ENCODE measurements at places on chromosomes 6 and 20. TPM values are rescaled to one million over a fixed set of nuclear protein-coding genes. Genes with fewer than 3 reads are reported as not detected.

The TNNC2 gene
- polyA plus RNA-seq, result 4.3 TPM

The COL9A1 gene
- 0.17 TPM for polyA plus RNA-seq

The PACRG gene
- 1.3 TPM for polyA plus RNA-seq

DNA sequence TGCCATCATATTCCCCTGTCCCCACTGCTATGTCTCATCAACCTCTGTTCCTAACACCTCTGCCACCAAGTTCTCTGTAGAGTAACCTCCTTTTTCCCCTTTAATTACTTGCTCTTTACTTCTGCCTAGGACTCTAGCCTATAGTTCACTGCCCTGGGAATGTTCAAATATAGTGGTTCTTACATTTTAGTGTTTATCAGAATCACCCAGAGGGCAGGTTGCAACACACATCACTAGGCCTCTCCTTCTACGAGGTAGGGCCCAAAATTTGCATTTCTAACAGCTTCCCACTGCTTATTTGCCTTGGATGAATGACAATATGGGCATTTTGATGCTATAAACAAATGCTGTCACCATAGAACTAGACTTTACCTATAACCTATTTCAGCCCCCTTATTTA lies 23.1 kb upstream of the C6orf141 start:
- peaks cover 3% of the 10 kb centered on the region for H3K4me1 ChIP-seq
- no peaks in the 10 kb centered on the region for H3K36me3 ChIP-seq
- no peak overlapping the region for H3K27ac ChIP-seq
- no peak for DNase-seq

DNA sequence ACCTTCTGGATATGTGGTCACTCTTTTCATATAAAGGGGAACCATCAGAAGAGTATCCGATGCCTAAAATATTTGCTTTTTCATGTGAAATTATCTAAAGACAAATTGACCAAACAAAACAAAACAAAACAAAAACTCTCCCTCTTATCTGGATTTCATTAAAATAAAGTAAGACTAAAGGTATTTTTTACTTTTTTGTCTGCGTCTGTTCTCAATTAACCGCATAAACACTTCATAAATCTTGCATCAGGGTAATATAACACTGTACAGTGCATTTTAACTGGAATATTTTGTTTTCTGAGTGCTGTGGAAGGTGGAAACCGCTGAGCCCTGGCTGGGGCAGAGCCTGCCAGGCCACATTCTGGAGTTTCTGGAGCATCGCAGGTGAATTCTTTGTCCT lies 234.1 kb upstream of the ZFP64 start:
- H3K36me3 ChIP-seq, result no peaks in the 10 kb centered on the region
- no peak overlapping the region for H3K27ac ChIP-seq
- no peak overlapping the region for H3K4me3 ChIP-seq
- no peaks in the 10 kb centered on the region for H3K27me3 ChIP-seq
- peaks cover 3% of the 10 kb centered on the region for H3K4me1 ChIP-seq
- DNase-seq, result no peak

GRCh38 chr6:10393544-10394225 lies 21.2 kb downstream of the TFAP2A start:
- peaks cover 90% of the 10 kb centered on the region for H3K27me3 ChIP-seq
- no peak overlapping the region for H3K4me3 ChIP-seq
- H3K4me1 ChIP-seq, result no peaks in the 10 kb centered on the region
- H3K27ac ChIP-seq, result no peak overlapping the region

GRCh38 chr20:60233018-60233630 lies 274.9 kb downstream of the CDH26 start:
- H3K4me1 ChIP-seq, result no peaks in the 10 kb centered on the region
- no peaks in the 10 kb centered on the region for H3K27me3 ChIP-seq
- no peak overlapping the region for H3K27ac ChIP-seq

DNA sequence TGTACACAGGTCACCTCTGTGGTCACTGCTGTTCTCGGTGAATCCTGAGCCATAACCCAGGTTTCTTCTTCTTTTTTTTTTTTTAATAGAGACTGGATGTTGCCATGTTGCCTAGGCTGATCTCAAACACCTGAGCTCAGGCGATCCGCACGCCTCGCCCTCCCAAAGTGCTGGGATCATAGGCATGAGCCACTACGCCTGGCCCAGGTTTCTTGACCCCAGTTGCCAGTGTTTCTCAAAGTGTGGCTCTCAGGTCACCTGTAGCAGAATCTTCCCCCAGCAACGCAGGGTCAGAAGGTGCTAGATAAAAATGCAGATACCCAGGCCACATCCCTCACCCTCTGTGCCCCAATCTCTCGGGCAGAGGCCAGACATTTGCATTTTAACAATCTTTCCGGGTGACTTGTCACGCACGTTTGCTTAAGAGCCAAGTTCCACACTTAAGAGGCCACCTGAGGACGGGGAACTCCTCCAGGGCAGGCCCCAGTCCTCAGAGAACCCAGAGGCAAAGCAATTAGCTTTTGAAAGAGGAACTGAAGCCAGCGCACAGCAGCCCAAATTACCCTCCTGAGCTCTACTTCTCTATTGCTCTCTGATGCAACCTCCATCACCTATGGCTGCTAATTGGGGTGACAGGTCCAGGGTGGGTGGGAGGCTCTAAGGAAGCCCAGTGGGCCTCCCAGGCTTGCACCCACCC lies 81.8 kb downstream of the NFATC2 start:
- no peaks in the 10 kb centered on the region for H3K27me3 ChIP-seq
- H3K4me3 ChIP-seq, result no peak overlapping the region
- H3K4me1 ChIP-seq, result peaks cover 26% of the 10 kb centered on the region
- no peak overlapping the region for H3K27ac ChIP-seq
- DNase-seq, result no peak

GRCh38 chr6:19789100-19789803 lies 47.9 kb upstream of the ID4 start:
- no peaks in the 10 kb centered on the region for H3K4me1 ChIP-seq
- H3K4me3 ChIP-seq, result no peak overlapping the region
- H3K36me3 ChIP-seq, result no peaks in the 10 kb centered on the region
- DNase-seq, result no peak
- peaks cover 4% of the 10 kb centered on the region for H3K27me3 ChIP-seq

- H3K36me3 ChIP-seq, result no peaks in the 10 kb centered on the region
- no peak overlapping the region for H3K4me3 ChIP-seq
- H3K27ac ChIP-seq, result no peak overlapping the region
- no peaks in the 10 kb centered on the region for H3K27me3 ChIP-seq
Measured at GRCh38 chr6:125867483-125867942, 76.8 kb downstream of the NCOA7 start.

- no peak for DNase-seq
- no peaks in the 10 kb centered on the region for H3K27me3 ChIP-seq
- no peak overlapping the region for H3K4me3 ChIP-seq
- H3K36me3 ChIP-seq, result no peaks in the 10 kb centered on the region
- H3K4me1 ChIP-seq, result no peaks in the 10 kb centered on the region
Measured at GRCh38 chr6:53813801-53814200, 19.0 kb downstream of the LRRC1 start.

DNA sequence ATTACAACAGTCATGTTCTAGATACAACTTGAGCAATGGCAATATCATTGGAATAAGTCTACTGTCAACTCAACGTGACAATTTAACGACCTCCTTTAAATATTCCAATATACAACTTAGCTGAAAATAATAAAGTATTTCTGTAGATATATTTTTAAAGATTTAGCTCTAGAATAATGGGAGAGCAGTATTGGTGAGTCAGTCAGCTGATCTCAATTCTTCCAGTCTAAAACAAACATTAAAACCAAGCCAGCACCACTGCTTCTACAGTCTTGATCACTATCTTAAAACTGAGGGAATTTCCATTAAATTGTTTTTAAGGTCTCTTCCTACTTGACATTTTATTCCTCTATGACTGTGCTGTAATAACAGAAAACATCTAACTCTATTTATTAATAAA lies 38.2 kb downstream of the NOL7 start:
- no peaks in the 10 kb centered on the region for H3K27me3 ChIP-seq
- H3K4me3 ChIP-seq, result no peak overlapping the region
- H3K27ac ChIP-seq, result no peak overlapping the region
- H3K4me1 ChIP-seq, result no peaks in the 10 kb centered on the region

DNA sequence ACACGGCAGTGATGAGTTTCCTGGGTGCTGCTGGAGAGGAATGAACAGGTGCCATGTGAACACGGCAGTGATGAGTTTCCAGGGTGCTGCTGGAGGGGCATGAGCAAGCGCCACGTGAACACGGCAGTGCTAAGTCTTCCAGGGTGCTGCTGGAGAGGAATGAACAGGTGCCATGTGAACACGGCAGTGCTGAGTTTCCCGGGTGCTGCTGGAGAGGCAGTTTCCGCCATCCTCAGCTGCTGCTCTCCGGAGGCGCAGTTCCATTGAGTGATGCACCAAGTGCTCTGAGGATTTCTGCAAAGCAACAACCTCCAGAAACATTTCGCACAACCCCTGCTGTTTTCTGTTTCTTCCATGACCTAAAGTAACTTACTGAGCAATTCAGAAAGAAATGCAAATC lies 155.4 kb downstream of the SMOC2 start:
- no peaks in the 10 kb centered on the region for H3K4me1 ChIP-seq
- H3K36me3 ChIP-seq, result no peaks in the 10 kb centered on the region
- no peak overlapping the region for H3K27ac ChIP-seq

- H3K36me3 ChIP-seq, result no peaks in the 10 kb centered on the region
- no peak overlapping the region for H3K27ac ChIP-seq
- no peaks in the 10 kb centered on the region for H3K27me3 ChIP-seq
- no peaks in the 10 kb centered on the region for H3K4me1 ChIP-seq
- DNase-seq, result no peak
Measured at GRCh38 chr6:10369896-10370295, 45.0 kb downstream of the TFAP2A start.

DNA sequence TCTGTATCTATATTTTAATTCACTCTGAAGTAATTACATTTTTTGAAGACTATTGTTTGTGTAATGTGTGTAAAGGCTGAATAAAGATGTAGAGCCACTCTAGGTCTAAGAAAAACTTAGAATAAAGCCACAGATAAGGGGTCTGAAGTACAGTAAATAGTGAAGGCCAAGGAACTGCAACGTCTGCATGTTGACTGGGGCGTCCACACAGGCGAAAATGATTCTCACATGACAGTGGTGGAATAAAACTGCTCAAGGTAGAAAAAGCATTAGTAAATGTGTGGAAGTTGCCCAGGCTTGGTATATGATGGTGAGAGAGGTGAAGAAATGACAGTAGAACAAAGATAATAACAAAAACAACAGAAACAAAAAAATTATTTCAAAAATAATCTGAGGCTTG lies 196.2 kb downstream of the KHDRBS2 start:
- H3K4me1 ChIP-seq, result no peaks in the 10 kb centered on the region
- no peak overlapping the region for H3K27ac ChIP-seq
- H3K36me3 ChIP-seq, result no peaks in the 10 kb centered on the region
- no peak for DNase-seq

- peaks cover 15% of the 10 kb centered on the region for H3K36me3 ChIP-seq
- H3K4me3 ChIP-seq, result no peak overlapping the region
- H3K27me3 ChIP-seq, result no peaks in the 10 kb centered on the region
Measured at GRCh38 chr6:57134954-57135353, 37.2 kb upstream of the BAG2 start.

DNA sequence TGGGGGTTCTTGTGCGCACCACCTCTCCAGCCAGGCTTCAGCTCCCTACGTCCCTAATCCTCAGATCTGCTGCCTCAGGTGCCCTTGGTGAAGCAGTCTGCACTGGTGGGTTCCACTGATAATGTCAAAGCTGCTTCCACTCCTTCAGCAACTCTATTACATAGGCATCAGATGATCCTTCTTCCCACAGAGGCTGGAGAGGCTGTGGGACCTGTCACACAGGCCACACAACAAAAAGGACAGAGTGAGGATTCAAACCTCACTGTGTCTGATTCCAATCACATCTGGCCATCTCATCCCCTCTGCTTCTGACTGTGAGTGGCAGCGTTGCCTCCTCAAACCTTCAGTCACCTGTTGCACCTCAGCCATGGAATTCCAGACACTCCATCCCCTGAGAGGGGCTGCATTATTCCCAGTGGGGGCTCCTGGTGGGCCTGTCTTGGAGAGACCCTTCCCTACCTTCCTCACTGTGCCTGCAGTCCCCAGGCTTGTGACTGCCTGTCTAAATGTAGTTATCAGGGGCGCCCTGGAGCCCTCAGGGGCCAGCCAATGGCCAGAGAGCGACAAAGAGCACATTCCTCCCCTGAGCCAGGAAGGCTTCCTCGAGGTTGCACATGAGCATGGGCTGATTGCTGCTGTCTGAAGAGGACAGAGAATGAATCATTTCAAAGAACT lies 211.4 kb upstream of the ECI2 start:
- no peak overlapping the region for H3K27ac ChIP-seq
- DNase-seq, result no peak
- H3K27me3 ChIP-seq, result no peaks in the 10 kb centered on the region
- H3K4me3 ChIP-seq, result no peak overlapping the region

DNA sequence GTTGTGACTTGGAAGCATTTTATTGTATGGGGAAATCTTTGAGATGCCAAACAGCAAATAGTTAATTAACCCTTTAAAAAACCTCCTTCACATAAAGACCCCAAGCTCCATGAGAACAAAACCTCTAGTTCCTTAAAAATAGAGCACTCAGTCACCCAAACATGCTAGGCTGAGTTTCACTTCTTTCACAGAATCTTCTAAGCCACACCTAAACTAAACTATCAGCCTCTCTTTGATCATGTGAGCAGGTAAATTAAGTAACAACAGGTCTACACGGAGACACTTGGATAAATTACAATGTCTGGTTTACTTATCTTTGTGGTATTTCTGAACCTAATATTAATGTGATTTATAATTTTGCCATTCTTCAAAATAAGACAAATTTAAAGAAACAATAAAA lies 205.2 kb upstream of the MARCKS start:
- no peak overlapping the region for H3K27ac ChIP-seq
- H3K27me3 ChIP-seq, result no peaks in the 10 kb centered on the region
- DNase-seq, result no peak
- H3K4me3 ChIP-seq, result no peak overlapping the region
